Hypothalamus (tissue), 51 donors: ENCODE measurements at places on chromosomes 2 and 18.

- no peak for DNase-seq
These were observed 8.4 kb downstream of the POMC start for GRCh38 chr2:25159949-25160348.

DNA sequence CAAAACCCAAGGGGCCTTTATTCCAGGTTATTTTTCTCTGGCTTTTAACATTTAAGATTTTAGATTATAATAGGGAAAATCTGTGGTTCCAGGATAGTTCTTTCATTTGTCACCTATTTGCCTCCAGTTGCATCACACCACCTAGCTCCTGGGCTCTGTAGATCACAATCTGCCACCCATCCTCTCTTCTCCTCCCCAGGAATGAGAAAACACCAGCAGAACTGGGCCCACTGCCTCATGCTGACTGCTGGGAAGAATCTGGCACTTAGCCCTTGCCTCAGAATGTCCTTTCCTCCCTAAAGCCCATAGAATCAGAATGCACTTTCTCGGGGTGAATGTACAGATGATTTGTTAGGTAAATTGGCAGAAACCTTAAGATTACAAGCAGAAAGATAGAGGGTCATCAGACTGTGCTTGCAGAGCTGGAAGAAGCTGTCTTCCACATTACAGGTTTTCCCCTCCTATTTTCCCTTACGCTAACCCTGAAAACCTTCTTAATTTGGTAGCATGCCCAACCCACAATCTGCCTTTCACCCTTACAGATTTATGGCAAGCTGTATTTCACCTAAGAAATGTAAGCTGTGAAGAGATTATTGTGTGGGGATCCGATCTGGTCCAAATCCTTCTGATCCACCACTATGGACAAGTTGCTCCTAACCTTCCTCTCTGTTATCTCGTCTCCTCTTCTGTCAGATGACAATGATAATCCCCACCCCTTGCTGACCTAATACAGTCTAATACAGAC, 72.6 kb downstream of the LRRC30 start:
- no peak for DNase-seq

- no peak for DNase-seq
These were observed 131.2 kb upstream of the CCDC195 start for GRCh38 chr2:224847381-224847780.

- DNase-seq = no peak
These were observed 28.6 kb downstream of the SIGLEC15 start for GRCh38 chr18:45854036-45854586.

DNA sequence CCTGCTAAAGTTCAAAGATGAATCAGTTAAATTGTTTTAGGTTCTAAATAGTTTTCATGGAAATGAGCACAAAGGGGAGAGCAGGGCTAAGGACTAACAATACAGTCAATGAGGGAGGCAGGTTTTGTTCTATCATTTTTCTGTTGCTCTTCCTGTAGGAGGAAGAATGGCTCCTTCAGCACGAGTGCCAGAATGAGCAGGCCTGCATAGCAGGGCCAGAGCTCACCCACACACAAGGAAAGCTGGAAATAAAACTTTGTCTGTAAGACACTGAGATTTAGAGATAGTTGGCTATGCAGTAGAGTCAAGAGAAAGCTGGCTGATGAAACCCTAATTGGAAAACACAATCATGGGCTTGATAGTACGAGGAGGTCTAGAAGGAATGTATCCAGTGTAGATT, 313.3 kb downstream of the MBD2 start:
- DNase-seq = no peak

- DNase-seq = no peak
These were observed 16.1 kb upstream of the CD207 start for GRCh38 chr2:70851704-70852103.

- no peak for DNase-seq
These were observed 850.7 kb downstream of the RNF144A start for GRCh38 chr2:7767902-7768301.

GRCh38 chr2:239143858-239144712, 256.7 kb downstream of the HDAC4 start:
- no peak for DNase-seq

- DNase-seq = no peak
These were observed 8.3 kb downstream of the TBR1 start for GRCh38 chr2:161424394-161424769.

DNA sequence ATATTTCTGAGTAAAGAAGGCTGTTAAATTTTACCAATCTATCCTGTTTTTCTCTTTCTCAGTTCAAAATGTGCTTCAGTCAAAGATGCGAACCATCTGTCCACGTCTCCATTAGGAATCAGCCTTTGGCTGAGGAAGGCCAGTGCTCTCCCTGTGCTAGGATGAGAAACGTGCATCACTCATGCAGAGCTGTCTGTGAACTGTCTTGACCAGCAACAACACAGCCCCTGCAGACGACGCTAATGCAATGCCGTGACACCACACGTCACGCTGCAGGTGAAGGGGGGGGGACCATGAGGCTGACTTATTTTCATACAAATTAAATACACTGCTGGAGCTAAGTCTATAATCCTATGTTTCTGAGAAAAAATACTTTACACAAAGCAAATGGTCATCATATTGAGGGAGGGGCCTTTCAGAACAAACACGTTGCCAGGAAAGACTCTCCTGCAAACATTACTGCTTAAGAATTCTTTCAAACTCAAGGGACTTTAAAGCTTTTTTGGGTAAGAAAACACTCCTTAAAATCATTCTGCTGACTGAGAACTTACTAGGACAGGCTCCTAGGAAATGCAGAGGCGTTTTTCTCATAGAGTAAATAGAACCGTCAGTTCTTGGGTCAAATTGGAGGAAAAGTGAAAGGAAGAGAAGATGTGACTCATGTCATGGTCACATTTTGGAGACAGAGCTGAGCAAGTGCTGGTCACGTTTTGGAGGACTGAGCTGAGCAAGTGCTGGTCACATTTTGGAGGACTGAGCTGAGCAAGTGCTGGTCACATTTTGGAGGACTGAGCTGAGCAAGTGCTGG, 97.0 kb downstream of the MBP start:
- DNase-seq = no peak

DNA sequence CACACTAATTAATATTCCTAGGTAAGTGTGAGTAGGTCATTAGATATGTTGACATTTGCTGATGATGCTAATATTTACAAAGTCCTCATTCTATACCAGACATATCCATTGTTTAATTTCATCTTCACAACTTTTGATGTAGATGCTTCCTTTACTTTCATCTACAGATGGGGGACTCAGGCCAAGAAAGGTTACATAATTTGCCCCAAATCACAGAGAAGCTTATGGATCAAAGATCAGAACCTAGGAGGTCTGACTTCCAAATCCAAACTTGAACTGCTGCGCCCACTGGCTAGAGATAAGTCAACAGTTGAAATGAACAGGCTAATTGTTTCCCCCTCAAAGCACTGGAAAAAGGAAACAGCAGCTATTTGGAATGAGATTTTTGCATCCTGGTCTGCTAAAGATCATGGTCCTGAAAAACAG, 95.6 kb upstream of the TMEM178A start:
- no peak for DNase-seq

DNA sequence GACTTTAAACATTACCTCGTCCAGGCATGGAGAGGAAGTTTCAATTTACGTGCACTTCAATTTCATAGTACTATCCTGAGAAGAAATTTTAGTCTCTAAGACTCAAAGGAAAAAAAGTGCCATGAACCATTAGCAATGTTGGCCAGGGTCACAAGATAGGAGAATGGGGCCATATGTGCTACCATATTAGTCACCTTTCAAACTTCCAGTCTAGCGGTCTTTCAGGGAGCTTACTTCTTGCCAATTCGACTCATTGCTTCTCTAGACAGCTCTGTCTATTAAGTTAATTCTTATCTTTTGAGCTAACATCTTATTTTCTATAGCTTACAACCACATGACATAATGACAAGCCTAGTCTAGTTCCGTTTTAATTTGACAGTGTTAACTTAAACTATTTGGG, 129.1 kb downstream of the ANKRD44 start:
- DNase-seq = no peak

GRCh38 chr2:200219309-200220113, 87.0 kb upstream of the SPATS2L start:
- no peak for DNase-seq

DNA sequence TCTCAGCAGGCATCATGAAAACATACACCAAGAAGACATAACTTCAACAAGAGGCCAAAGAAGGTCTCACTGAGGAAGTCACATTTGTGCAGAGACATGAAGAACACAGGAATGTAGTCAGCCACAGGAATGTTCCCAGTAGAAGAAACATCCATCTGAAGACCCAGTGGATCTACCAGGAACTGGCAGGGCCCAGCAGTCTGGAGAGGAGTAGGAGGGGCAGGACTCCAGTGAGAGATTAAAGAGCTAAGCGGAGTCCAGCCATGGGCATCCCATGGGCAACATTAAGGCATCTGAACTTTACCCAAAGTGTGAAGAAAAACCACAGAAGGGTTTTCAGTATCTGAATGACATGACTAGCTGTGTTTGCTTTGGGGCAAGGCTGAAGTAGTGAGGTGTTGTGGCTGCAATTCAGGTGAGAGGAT, 103.1 kb downstream of the UPP2 start:
- no peak for DNase-seq

GRCh38 chr2:46781468-46782189, 134.0 kb downstream of the MCFD2 start:
- DNase-seq = no peak

DNA sequence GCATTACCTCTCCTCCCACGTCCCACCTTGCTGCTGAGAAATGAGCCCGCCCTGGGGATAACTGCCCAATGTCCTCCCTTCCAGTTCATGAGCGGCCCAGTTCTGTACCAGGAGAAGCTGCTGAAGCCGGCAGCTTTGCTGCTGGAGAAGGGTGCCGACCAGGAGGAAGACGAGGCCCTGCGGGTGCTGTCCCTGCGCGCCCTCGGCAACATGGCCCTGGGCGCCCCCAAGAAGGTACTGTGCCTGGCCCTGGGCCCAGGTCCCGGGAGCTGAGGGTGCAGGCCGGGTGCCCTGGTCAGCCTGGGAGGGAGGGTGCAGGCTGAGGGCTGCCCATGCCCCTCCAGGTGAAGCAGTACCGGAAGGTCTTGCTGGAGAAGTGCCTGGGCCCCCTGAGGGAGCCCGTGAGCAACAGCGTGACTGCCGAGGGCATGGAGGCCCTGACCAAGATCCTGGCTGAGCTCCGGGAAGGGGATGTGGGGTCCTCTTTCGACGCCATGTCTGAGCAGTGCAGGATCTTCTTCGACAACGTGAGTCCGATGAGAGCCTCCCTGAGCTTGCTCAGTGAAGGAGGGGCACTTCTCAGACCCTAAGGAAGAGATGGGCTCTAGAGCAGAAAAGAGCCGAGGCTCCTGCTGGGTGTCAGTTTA, 25.7 kb downstream of the HJURP start:
- DNase-seq = no peak

- DNase-seq = no peak
These were observed 23.7 kb downstream of the METTL8 start for GRCh38 chr2:171410101-171410500.

- no peak for DNase-seq
These were observed 511.9 kb upstream of the NRP2 start for GRCh38 chr2:205170399-205170798.

GRCh38 chr2:13698847-13699246, 933.7 kb upstream of the LRATD1 start:
- no peak for DNase-seq

- no peak for DNase-seq
These were observed 1.2 kb downstream of the VPS54 start for GRCh38 chr2:64017811-64018700.

GRCh38 chr2:39023649-39024048, 97.2 kb downstream of the SOS1 start:
- DNase-seq = no peak

DNA sequence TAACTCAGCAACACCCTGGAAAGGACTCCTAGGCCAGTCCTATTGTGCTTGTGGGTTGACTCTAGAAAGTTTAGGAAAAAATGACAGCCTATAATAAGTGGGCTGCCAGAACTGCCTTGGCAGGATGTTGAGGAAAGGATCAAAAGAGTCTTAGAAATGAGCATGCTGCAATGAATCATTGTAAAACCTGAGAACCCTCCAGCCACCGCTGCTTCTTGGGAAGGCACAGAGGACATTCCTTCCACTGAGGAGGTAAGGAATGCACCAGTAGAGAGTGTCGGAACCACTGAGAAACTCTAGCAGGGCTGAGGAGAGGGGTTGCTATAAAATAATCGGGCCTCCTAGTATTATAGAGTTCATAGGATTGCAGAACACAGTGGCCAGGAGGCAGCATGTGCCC, 146.7 kb upstream of the SMIM21 start:
- DNase-seq = no peak

GRCh38 chr2:65367524-65367923, 64.9 kb downstream of the SPRED2 start:
- DNase-seq = no peak

GRCh38 chr2:78870343-78870967, 155.0 kb upstream of the REG3G start:
- DNase-seq = no peak

GRCh38 chr2:136750065-136750464, 15.3 kb upstream of the THSD7B start:
- DNase-seq = no peak
